Dermis blood vessel endothelial cell (primary cell): ENCODE measurements at places on chromosomes 6 and 20.

DNA sequence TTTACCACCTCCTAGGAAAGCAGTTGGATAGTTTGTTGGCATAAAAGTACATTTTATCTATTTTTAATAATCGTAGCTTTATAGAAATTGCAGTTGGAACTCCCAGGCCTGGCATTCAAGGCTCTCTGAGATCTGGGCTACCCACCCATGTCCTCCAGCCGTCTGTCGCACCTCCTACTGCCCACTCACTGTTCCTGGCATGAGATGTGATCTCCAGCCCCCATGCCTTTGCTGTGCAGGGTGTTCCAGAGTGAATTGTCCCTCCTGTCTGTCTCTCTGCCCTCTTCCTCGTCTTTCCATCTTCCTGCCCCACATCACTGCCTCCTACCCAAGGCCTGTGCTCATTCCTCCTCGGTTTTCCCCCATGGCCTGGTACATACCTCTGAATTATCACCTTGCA lies 50.7 kb downstream of the PTPN1 start:
- DNase-seq: no peak

DNA sequence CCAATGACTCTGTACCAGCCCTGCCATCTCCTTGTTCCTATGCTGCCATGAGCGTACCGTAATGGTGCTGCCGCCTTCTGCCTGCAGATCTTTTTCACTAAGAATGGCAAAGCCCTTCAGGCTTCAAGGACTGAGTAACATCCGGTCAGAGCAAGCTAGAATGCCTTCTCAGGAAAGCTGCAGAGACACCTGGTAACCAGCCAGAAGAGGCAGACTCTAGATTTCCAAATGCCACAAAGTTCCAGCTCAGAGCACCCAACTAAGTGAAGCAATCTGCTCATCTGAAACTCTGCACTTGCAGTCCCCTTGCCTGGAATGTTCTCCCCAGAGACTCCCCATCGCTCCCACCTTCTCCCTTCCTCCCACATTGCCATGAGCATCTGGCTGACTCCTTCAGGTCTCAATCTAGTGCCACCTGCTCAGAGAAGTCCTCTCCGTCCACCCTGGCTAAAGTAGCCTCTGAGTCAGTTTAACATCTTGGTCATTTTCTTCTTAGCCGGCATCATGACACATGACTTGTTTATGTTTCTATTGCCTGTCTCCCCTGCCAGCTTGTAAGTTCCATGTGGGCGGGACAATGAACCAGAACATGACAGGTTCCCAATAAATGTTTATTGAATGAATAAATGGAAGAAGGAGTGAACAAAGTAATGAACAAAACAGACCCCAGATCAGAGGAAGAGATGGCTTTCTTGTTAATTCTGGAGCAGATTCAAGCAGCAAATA lies 6.9 kb upstream of the OCSTAMP start:
- peak; percentile 61 for DNase-seq

GRCh38 chr6:6494677-6495076 lies 93.8 kb upstream of the LY86 start:
- DNase-seq: peak; percentile 50

GRCh38 chr6:139743664-139744437 lies 369.4 kb upstream of the CITED2 start:
- peak; percentile 86 for DNase-seq

- no peak for DNase-seq
Observed at GRCh38 chr6:113595911-113596376, 261.2 kb upstream of the MARCKS start.

- DNase-seq: peak; percentile 93
Observed at GRCh38 chr6:52512199-52512598, 64.7 kb downstream of the TRAM2 start.

- no peak for DNase-seq
Observed at GRCh38 chr6:152091851-152092341, 284.4 kb downstream of the ESR1 start.

GRCh38 chr6:7086488-7086887 lies 21.3 kb upstream of the RREB1 start:
- DNase-seq: peak; percentile 36

- no peak for DNase-seq
Observed at GRCh38 chr6:79626811-79627210, 4.3 kb upstream of the SH3BGRL2 start.
